ENCODE measurements at places on chromosomes 12 and 14. TPM values are rescaled to one million over a fixed set of nuclear protein-coding genes. Genes with fewer than 3 reads are reported as not detected.
A peak's percentile ranks its signal among the peaks of the same experiment; 100 is the strongest.

DNA sequence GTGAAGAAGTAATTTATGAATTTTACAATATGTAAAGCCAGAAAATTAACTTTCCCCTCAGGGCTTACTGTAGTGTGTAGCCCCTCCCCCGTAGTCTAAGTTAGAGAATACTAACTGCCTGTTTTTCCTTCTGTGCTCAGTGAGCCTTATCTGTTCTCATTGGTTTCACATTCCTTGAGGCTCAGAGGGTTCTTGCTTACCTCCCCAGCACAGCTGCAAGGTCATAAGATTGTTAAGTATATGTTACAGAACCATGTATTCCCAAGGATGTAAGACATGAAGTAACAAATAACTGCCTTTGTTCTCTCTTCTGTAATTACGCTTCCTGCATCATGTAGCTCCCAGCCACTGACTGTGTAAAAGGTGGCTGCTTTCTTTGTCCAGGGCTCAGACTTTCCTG lies 1351.1 kb downstream of the TMEM121 start:
- DNase-seq: no peak

DNA sequence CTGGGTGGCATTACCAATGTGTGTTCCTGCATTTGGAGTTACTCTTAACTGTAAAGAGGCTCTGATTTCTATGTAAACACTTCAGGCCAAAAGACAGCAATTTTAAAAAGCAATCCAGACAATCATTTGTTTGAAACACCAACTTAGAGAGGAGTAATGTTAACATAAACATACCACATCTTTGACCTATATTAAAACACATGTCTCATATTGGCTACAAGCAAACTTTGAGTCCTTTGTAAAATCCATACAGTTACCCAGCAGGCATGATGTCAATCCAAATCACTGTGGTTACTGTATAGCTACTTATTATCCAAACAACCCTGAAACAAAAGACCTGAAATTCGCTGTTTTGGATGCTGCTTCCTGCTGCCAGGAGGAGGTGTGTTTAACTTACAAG lies 7.5 kb upstream of the G2E3 start:
- DNase-seq: no peak

- DNase-seq: no peak
Observed at GRCh38 chr14:77097006-77097699, 905 bp upstream of the CIPC start.

DNA sequence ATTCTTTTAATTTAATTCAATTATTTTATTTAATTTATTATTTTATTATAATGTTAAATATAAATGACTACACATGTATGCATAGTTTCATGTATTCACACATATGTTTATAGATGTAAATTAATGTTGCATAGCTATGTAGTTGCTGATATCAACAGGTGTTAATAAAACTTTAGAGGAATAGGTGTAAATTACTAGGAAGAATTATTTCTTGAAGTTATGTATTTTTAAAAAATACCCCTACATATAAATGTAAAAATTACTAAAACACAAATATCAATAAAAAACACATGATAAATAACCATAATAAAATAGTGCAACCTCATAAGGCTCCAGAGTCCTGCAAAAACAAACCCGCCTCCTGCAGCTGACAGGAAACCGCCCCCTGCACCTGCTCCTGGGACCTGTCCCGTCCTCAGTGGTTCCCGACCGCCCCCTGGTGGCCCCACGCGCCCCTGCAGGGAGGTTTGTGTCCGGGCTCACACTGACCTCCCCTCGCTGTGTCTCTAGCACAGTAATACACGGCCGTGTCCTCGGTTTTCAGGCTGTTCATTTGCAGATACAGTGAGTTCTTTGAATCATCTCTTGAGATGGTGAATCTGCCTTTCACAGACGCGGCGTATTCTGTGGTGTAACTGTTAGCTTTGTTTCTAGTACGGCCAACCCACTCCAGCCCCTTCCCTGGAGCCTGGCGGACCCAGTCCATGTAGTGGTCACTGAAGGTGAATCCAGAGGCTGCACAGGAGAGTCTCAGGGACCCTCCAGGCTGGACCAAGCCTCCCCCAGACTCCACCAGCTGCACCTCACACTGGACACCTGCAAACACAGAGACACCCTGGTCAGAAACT lies 1264.0 kb downstream of the TMEM121 start:
- peak; percentile 24 for DNase-seq

- peak; percentile 72 for DNase-seq
Observed at GRCh38 chr12:56198836-56199235, 9.6 kb upstream of the SMARCC2 start.

DNA sequence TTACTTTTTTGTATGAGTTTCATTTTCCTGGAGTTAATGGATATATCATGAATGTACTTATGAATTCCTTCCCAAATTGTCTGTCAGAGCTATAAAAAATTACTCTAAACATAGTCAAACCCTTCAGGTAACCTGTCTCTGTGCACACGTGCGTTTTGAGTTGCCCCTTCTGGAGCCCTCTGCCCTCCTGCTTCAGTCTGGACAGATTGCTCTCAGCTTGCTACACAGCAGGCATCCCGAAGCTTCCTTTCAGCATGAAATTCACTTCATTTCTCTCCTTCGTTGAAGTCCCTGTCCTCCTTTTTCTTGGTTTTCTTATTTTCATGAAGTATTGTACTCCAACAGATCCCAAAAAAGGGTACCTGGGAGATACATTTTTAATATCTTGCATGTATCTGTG lies 47.3 kb downstream of the FNTB start:
- DNase-seq: no peak

DNA sequence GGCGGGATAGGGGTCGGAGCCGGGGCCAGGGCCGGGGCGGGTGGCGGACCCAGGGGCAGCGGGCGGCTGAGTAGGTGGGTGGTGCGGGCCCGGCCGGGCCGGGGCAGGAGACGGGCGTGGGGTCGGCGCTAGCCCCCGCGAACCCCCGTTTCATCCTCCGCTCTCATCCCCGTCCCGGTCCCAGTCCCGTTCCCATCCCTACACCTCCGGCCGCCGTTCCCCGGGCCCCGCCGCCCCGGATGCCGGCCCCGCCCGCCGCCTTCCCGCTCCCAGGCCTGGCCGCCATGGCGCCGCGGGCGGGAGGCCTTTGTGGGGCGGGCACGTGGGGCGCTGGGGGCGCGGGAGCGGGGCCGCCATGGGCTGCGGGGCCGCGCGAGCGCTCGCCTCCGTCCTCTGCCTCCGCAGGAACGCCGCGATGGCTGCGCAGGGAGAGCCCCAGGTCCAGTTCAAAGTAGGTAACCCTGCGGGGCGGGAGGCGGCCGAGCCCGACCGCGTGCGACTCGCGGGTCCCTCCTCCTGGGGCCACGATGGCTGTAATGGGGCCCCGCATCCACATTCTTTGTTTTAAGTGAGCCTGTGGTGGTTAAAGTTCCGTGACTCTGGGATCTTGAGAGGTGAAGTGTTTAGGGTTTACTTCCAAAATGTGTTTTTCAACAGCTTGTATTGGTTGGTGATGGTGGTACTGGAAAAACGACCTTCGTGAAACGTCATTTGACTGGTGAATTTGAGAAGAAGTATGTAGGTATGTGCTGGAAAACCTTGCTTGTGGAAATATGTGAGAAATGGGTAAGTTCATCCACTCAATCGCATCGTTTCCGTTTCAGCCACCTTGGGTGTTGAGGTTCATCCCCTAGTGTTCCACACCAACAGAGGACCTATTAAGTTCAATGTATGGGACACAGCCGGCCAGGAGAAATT lies 572 bp downstream of the RAN start:
- DNase-seq: peak; percentile 34

DNA sequence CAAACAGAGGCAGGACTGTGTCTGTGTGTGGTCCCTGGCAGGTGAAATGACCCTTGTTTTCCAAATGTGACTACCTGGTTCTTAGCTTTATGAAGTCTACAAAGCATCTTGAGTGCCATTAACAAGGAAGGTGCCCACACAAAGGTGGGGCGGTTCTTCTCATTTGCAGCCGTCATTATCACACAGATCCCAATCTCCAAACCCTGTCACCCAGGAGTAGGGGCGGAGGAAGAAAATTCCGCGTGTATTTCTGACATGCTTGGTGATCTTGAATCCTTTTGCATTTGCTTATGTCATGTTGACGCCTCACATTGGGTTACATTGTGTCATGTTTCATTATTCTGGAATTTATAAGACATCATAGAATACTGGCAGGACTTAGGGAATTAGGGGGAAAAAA lies 277.3 kb downstream of the VRK1 start:
- DNase-seq: no peak

DNA sequence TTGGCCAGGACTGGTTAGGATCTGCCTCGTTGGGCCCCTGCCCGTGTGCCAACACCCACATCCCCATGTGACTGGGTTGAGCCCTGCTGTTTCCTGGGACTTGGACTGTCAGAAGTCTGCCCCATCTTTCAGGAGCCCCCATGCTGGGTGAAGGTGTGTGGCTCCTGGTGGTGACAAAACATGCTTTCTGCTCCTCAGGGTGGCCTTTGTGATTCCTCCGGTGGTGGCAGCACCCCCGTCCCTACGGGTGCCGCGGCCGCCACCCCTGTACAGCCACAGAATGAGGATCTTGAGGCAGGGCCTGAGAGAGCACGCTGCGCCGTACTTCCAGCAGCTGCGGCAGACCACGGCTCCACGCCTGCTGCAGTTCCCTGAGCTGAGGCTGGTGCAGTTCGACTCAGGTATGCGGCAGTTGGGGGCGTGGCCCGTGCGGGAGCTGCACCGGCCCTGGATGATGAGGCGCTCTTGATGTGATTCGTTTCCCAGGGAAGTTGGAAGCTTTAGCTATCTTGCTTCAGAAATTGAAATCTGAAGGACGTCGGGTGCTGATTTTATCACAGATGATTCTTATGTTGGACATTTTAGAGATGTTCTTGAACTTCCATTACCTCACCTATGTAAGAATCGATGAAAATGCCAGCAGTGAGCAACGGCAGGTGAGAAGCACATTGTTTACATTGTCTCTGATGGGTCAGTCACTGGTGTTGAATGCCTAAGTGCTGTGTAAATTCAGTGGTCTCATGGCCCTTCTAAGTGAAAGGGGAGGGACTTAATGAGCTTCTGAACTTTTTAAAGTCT lies 80.0 kb downstream of the EP400 start:
- peak; percentile 35 for DNase-seq

GRCh38 chr14:100305324-100306100 lies 732 bp downstream of the SLC25A29 start:
- DNase-seq: peak; percentile 63

Gene OASL
- total RNA-seq: not detected

Gene RNASE7
- total RNA-seq: not detected
